Retinal pigment epithelial cell (primary cell): ENCODE measurements at places on chromosomes 12 and 14.
A peak's percentile ranks its signal among the peaks of the same experiment; 100 is the strongest.

DNA sequence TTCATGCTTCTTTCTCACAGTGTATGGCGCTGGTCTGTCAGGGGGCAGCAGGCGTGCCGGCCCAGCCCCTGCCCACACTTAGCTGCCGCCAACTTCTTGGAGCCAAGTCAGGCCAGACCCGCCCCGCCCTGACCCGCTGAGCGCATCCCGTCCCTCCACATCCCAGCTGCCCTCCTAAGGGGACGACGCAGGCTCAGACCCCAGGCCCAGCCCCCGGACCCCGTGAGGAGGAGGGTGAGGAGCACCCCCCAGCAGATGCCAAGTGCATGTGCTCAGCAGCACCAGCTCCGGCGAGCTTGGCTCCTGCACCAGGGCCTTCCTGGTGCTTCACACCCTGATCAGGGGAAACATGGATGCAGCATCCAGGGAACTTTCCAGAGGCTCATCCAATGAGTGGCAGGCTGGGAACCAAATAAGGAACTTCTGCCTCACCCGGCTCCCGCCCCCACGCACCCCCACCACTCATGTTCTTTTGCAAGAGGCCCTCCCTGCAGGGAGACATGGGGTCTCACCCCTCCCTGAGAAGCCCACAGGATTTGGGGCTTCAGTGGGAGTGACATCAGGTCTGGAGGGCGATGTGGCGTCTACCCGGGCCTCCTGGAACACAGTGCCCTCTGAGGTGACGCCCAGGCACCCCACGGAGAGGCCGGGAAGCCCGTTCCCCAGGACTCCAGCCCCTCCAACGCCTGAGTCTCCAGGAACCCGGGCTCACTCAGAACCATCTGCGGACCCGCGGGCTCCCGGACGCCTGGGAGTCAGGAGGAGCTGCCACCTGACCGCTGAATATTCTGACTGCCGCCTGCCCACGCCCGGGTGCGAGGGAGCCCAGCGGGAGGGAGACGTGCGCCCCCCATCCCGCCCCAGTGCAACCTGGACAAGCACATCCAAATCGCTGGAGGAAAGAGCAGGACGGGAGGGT, 70.0 kb upstream of the GALNT9 start:
- DNase-seq: no peak

GRCh38 chr12:58920102-58920960, at the start of gene LRIG3:
LRIG3 (minus strand) TSS chr12:58920504; CDS start chr12:58920235, 269 bp downstream.
- peak; percentile 68 for DNase-seq

GRCh38 chr12:61254225-61254624, 1006.0 kb upstream of the USP15 start:
- no peak for DNase-seq

- no peak for DNase-seq
Observed at GRCh38 chr12:116142936-116143898, 134.3 kb downstream of the MED13L start.

- DNase-seq: no peak
Observed at GRCh38 chr12:109255377-109255776, 53.7 kb downstream of the FOXN4 start.

DNA sequence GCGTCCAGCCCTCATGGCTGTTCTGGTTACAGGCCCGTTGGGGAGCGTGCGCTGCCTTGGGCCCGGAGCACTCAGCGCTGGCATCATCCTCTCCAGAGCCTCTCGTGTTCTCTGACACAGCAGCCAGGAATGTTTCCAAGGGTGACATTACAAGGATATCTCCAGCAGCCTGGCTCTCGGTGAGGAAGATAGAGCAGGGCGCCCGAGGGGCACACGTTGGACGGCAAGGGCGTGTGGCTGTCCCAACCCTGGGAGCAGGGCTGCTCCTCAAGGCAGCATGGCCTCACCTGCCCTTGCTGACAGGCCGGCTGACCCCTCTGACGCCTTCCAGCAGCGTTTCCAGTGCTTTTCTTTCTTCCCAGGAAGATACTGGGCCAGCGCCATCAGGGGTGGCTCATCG, 14.4 kb downstream of the LRCOL1 start:
- DNase-seq: no peak

DNA sequence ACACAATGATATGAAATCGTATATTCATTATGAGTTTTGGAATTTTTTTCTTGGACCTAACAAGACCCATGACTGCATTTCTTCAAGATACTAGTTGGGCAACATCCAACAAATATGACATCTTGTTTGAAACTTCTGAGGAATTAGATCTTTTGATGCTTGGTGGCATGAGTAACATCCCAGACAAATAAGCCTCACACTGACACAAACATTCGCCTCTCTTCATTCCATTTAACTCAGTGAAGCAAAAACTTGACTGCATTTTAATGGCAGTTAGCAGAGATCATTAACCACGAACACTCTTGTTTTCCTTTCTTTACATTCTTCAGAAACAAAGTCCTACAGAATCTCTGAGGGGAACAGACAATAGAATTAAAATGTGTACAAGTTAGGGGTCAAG, 758.3 kb downstream of the C12orf50 start:
- DNase-seq: no peak

DNA sequence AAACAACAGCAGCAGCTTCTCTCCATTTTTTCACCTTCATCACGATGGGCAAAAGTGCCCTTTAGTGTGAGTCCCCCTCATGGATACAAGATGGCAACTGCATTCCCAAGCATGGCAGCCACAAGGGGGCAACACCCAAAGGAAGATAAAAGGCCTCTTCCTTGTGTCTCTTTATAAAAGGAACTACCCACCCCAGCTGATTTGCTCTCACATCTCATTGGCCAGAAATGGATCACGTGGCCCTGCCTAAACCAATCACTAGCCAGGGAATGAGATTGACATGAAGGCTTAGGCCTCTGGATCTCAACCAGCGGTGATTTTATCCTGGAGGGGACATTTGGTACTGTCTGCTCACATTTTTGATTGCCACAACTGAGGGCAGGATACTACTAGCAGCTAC, 21.9 kb upstream of the IFT81 start:
- DNase-seq: no peak

- peak; percentile 50 for DNase-seq
Observed at GRCh38 chr14:62655166-62655565, 390.1 kb downstream of the KCNH5 start.

DNA sequence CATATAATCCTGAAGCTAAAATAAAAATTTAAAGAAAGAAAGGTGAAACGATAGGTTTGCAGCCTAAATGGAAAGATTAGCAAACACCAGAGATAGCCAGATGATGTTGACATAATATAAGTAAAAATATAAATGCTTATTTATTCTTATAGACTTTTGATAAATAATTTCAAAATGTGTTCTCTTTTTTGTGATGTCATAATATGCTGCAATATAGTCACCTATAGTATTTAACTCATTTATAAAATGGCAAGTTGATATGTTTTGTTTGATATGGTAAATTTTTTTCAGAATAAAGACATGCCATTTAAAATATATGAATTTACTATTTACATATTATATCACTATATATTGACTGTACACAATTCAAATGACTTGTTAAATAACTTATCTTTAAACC, 813.4 kb downstream of the LRFN5 start:
- DNase-seq: no peak

DNA sequence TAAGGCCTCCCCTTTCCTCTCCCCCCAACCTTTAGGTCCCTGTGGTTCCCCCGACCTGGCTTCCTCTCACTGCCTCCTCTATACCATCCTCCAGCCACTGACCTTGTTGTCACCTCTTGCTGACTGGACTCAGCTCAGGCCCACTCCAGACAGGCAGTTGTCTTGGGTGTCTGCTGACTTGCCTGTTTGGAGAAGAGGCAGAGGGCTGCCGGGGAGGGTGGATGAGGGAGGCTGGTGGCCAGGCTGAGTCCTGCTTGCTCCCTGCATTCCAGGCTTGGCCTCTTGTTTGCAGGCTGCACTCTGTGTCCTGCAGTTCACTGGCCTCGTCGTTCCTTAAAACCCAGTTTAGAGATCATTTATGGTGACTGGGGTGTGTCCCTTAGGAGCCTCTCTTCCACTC, 31.0 kb upstream of the RD3L start:
- DNase-seq: no peak
